Hematopoietic multipotent progenitor cell treated with erythropoietin and hydrocortisone succinate and interleukin-3 and kit ligand, for 8 days (in vitro differentiated cells): ENCODE measurements at places on chromosomes 13 and 19.

DNA sequence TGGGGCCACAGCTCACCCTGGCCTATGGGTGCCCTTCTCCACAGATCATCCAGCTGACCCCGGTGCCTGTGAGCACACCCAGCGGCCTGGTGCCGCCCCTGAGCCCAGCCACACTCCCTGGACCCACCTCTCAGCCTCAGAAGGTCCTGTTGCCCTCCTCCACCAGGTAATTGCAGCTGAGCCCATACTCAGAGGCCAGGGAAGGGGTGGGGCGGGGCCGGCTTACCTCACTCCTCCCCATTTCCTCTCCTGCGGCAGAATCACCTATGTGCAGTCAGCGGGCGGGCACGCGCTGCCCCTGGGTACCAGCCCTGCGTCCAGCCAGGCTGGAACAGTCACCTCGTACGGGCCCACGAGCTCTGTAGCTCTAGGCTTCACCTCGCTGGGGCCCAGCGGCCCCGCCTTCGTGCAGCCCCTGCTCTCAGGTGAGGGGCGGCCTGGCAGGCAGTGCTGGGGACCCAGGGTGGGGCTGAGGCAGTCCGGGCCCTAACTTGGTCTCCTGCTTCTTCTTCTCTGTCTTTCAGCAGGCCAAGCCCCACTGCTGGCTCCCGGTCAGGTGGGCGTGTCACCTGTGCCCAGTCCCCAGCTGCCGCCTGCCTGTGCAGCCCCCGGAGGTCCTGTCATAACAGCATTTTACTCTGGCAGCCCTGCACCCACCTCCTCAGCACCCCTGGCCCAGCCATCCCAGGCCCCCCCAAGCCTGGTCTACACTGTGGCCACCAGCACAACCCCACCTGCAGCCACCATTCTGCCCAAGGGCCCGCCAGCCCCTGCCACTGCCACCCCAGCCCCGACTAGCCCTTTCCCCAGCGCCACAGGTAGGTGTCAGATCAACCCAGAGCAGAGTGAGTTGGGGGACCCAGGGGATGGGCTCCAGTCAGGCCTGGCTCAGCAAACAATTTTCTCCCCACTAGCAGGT is 9.6 kb upstream of the PRR19 start:
- no peak for DNase-seq

- no peak for DNase-seq
These were observed 1.7 kb downstream of the CCDC61 start for GRCh38 chr19:45996933-45997332.

- DNase-seq, result no peak
These were observed 66.3 kb downstream of the TBC1D4 start for GRCh38 chr13:75415694-75416093.

DNA sequence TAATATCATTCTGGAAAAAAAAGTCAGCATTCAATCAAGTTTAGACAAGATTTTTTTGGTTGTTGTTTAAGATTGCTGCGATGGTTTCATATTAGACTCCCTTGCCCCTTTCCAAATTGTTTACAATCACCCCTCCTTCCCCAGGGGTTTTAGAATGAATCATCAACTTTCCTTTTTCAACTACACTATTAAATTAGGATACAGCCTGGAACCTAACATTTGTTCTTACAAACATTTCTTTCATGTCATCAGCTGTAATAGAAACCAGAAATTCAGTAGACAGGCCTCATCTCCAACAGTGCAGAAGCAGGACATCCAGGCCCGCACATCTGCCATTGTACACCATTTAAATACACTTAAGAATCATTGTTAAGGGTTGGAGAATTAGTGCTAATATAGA is 44.4 kb upstream of the WDFY2 start:
- DNase-seq, result no peak

DNA sequence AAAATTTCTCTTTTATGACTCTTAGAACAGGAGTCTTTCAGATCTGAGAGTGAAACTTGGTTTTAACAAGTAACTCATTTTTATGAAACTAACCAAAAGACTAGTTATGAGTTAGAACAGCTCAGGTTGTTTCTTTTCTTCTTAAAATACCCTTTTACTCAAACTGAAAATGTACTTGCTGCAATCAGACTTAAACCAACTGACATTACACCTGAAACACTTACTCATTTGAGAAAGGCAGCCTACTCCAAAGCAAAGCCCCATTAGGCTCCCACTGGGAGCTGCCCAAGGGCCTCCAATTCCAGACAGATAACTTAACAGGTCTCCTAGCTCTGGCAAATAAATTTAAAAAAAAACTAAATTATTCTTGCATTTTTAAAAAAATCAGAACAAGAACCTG is 3.6 kb downstream of the FOXO1 start:
- no peak for DNase-seq

- no peak for DNase-seq
These were observed 3.0 kb upstream of the SHISA7 start for GRCh38 chr19:55446060-55446459.
